Panc1 (cell line): ENCODE measurements at places on chromosomes 3 and 15.

DNA sequence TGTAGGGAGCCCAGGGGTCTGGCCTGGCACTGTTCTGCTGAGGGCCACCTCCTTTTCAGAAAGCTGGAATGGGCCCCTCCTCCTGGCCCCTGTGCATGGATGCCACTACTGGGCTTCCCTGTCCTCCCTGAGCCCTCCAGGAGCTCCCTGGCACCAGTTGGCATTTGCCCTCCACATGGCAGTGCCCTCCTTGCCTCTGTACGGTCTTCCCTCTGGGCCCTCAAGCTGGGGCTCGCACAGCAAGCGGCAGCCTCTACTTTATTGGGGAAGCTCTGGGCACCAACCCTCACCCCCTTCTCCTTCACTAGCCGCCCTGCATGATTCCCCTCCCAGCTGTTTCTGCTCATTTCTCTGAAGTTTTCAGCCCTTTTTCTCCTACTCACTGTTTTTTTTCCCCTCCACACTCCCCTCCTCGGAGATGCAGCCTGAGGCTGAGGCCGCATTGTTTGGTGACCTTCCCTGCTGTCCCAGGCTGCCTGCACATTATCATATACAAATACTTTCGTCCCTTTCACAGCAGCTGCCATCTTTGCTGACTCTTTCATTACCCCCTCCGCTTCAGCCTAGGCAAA lies 127.3 kb downstream of the EEFSEC start:
- no peak for DNase-seq

DNA sequence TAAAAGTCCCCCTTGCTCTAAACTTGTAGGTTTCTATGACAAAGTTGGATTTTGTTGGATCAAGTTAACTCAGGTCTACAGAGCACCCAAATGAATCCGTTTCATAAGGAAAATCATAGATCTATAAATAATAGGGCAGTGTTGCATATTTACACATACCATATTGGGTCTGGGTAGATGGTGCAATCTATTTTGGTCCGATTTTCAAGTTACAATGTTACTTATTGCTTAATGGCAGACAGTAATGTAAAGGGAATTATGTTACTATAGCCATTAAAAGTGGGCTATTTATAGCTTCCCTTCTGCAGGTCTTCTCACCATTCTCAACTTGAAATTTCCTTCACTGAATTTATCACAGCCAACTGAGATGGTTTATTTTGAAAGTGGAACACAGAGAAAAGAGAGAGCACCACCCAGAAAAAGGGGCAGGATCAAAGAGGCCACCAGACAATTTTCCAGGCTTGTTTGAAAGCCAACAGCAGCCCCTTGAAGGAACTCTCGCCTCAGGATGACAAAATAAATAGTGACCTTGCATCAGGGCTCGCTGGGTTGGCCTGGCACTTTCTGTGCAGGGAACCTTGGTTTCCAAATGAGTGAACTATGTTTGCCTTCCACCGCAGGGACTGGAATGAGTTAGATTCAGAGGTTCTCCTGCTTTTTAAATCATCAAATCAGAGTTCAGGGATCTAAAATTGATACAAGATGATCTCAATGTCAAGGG lies 260.2 kb upstream of the HES1 start:
- DNase-seq: no peak

GRCh38 chr3:10248984-10249748 lies 907 bp downstream of the TATDN2 start:
- no peak for DNase-seq

- no peak for DNase-seq
Measured at GRCh38 chr3:100754563-100755334, 45.5 kb downstream of the TFG start.

GRCh38 chr15:35358824-35359223 lies 187.1 kb downstream of the DPH6 start:
- DNase-seq: no peak

- DNase-seq: no peak
Measured at GRCh38 chr3:18666655-18667054, 241.5 kb upstream of the SATB1 start.

DNA sequence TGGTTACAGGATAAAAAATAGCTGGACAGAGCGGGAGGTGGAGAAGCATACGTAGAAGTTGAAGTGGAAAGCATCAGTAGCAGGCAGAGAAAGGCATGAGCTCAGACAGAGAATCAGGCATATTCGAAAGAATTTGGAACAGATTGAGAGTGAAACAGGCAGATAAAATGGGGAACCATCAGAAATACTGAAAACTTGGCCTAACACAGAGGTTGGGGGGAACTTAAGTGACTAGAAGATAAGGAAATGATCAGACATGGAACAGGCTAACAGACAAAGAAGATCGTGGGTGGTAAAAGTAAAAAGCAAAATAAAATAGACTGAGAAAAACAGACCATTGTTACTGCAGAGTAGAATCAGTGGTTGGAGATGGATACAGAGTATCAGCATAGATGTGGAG lies 32.9 kb downstream of the GTF2E1 start:
- no peak for DNase-seq

DNA sequence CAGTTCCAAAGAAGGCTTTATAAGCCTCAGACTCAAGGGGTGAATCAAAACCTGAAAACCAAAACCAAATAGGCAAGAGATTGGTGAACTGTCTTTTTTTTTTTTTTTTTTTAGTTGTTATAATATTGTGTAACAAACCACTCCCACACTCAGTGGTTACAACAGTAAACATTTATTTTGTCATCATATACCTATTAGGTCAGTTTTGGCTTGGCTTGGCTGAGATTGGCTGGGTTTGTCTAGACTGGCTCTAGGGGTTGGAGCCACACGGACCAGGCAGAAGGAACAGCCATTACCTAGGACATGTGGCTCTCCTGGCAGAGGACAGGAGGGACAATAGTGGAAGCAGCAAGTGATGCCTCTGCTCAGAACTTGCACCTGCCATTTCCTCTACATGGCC lies 26.4 kb upstream of the RYR3 start:
- DNase-seq: no peak

DNA sequence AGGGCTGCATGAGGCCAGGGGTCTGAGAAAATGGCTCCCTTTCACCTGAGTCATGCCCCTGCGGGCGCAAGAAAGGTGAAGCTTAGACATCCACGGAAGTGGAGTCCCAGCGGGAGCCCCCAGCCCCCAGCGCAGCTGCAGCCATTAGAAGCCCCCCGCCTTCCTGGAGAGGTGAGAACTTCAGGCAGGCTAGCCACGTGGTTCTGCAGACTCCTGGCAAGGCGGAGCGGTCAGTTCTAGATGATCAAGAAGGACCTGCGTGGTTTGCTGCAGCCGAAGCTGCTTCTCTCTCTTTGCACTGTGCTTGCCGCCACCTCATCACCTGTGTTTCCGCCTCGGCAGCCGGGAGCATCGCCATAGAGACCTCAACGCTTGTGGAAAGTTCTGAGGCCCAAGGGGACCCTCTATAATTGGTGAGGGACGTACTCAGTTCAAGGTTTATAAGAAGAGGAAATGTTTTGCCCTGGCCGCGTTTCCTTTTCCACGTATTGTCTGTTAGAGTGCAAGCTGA lies 15.8 kb upstream of the KCNMB3 start:
- no peak for DNase-seq

DNA sequence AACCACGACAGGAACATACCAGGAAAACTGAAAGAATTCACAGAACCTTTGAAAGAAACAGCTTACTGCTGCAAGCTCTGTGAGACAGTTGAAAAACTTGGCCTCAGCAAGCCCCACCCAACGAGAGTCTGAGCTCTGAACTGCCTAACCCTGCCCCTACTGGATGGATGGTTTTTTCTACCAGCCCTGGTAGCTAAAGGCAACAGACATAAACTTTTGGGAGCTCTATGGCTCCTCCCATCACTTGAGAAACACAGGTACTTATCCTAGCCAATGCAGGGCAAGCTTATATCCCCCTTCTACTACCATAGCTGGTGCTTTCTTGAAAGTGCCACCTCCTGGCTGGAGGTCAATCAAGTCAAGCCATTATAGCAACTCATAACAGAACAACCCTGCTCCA lies 471.8 kb downstream of the GRM7 start:
- DNase-seq: no peak

GRCh38 chr15:69530991-69531664 lies 78.5 kb downstream of the RPLP1 start:
- DNase-seq: no peak

DNA sequence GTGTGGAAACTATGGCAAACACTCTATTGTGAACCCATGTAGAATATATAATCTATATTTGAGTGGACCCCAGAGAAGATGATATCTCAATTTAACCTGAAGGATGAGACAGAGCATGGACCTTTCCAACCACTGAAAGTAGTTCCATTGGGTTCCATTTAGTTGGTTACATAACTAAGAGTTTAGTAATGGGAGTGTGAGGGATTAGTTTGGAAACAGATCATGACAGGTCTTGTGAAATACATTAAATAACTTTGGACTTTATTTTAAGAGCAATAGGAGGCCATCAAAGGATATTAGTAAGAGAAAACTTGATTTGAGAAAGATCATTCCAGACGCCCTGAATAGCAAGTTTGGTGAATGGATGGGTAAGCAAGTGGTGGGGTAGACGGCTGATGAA lies 487.2 kb upstream of the ROBO2 start:
- no peak for DNase-seq

DNA sequence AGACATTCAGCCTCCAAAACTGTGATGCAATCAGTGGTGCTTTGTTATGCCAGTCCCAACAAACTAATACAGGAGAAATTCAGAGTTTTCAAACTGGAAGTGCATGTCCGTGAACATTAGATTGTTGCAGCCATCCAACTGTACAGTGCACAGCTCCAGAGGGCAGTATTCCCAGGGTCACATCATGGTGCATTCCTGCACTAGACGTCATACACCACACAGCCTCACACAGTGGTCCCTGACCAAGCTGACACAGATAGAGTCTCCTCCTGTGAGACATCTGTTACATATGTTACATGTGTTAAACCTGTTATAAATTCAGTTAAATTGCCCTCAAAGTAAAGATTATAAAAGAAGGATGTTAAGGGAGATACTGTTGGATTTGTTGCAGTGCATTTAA lies 209.0 kb downstream of the LRRN1 start:
- DNase-seq: no peak

DNA sequence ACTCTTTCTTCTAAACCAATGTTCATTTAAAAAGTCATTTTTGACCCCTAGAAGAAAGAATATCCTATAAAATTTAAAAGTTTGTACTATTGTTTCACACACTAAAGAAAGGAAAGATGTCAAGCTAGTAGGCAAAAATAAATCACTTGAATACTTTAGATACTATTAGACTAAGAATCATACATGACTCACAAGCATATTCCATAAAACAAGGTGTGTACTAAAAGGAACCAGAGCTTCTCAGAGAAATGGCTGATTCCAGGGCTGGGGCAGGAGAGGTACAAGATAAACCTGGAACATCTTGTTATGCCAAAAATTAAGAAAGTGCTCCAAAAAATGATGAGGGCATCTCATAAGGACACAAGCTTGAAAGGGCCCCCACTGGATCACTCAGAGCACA lies 8.7 kb downstream of the DLG1 start:
- DNase-seq: no peak

DNA sequence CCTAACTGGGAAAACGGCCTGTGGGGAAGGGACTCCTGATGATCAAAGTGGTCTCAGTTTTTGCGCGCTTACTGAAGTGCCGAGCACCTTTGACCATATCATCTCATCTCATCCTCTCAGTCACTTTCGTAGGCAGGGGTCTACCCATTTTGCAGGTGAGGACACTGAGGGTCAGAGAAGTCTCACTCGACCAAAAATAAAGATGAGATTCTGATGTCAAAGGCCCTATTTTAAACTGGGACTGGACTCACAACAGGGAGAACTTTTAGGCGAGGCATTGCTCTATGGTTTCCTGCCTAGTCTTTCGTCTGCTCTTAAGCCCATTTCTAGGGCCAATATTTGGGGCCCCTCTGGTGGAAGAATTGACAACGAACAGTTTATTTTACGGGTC lies 830 bp downstream of the SLC6A11 start:
- no peak for DNase-seq

DNA sequence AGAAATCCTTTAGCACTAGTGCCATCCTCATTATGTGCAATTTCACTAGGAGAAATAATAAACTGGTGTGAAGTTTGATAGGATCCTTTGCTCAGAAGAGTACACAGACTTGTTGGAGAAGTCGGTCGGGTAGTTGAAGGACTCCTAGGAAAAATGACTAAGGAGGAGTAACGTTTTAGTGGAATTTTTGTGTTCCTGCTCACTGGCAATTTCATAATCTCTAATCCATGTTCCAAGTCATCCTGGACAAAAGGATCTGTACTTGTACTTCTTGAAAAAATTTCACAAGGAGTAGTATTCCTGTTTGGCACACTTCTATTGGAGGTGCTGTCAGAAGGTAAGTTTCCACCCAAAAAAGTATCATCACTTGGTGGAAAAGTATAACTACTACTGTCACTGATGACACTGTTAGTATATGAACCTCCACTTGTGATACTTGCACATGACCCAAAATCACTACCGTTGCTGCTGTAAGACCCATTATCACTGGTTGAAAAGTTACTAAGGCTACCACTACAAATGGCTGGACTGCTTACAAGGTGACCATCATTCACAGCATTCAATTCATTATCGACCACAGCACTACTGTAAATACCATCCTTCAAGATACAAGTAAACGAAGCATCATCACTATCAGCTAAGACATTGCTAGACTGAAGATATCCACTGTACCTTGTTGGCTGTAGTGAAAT lies 77.4 kb downstream of the NEDD4 start:
- DNase-seq: no peak

DNA sequence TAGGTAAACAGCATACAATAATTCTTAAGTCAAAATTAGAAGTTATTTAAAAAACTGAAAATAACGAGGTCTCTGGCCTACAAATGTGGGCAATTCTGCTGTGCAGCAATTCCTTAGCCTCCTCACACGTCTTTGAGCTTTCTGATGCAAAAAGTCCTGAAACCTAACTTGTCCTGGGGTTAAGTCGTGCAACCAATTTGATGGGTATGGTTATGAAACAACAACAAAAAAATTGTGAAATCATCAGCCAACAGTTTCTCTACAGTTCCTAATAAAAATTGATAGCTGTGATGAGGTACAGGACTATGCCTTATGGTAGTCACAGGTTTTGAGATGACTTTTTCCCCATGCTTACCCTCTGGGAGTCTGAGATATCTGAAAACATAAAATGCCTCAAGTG lies 6.5 kb upstream of the GLB1 start:
- no peak for DNase-seq

GRCh38 chr15:85097725-85098124 lies 116.1 kb downstream of the PDE8A start:
- DNase-seq: no peak

GRCh38 chr3:131396170-131396569 lies 14.6 kb downstream of the NUDT16 start:
- DNase-seq: no peak

GRCh38 chr3:44680921-44681455 lies 31.5 kb upstream of the ZNF502 start:
- DNase-seq: no peak

GRCh38 chr15:68794863-68795262 lies 25.8 kb downstream of the ANP32A start:
- DNase-seq: no peak
